Vagina (tissue), 2 donors: ENCODE measurements at places on chromosomes 16 and 17.
A peak's percentile ranks its signal among the peaks of the same experiment; 100 is the strongest.

DNA sequence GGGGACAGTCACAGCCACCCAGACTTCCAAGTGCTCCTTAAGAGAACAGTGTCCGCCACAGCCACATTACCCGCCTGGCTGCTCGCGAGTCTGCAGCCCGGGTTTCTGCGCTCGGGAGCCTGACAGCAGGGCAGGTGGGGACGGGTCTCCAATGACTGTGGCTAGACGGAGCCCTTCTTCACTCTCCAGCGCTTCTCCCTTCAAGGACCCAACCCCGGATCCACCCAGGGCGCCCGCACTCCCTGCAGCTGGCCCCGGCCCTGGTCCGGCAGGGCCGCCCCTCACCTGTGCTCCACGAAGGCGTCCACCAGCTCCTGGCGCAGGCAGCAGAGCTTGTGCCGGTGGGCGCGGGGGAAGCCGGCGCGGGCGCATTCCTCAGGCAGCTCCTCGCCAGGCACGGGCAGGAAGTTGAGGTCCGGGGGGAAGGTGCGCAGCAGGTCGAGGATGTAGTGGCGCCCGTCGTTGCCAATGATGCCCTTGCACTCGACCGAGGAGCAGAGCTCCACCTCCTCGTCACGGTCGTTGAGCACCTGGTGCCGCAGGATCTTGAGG, 13.9 kb downstream of the CLUH start:
- no peak overlapping the region for H3K4me3 ChIP-seq
- no peak overlapping the region for H3K27ac ChIP-seq
- no peak for DNase-seq
- H3K27me3 ChIP-seq = no peaks in the 10 kb centered on the region
- H3K36me3 ChIP-seq = peaks cover 89% of the 10 kb centered on the region

GRCh38 chr17:78738278-78738677, 43.8 kb downstream of the CYTH1 start:
- H3K27ac ChIP-seq = no peak overlapping the region
- DNase-seq = no peak
- H3K27me3 ChIP-seq = no peaks in the 10 kb centered on the region
- H3K36me3 ChIP-seq = no peaks in the 10 kb centered on the region
- no peak overlapping the region for H3K4me3 ChIP-seq

GRCh38 chr17:13076905-13077304, 59.1 kb upstream of the ELAC2 start:
- no peak overlapping the region for H3K27ac ChIP-seq
- no peak for DNase-seq
- no peaks in the 10 kb centered on the region for H3K27me3 ChIP-seq
- H3K36me3 ChIP-seq = no peaks in the 10 kb centered on the region

DNA sequence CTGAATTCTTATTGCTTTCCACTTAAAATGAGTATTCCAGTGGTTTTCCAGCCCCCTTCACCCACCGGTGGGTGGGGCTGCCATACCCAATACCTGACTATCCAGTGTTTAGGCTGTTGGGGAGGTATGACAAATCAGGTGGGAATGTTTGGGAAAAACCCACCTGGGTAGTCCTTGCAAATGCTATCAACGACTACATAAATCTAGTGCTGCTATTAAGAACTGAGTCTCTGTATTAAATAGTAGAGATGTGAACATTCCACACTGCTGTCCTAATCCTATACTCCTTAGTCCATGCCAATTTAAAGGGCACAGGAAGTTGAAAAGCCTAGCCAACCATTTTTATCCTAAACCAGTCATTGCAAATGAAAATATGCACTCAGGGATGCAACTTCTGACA, 126.6 kb downstream of the AXIN2 start:
- no peaks in the 10 kb centered on the region for H3K27me3 ChIP-seq
- H3K4me1 ChIP-seq = no peaks in the 10 kb centered on the region
- no peak overlapping the region for H3K4me3 ChIP-seq

GRCh38 chr16:67430977-67431774, at the start of gene HSD11B2:
TSS of gene HSD11B2 (plus strand) at chr16:67431121. CDS start at chr16:67431249, 128 bp downstream.
- DNase-seq = no peak
- no peaks in the 10 kb centered on the region for H3K36me3 ChIP-seq
- H3K4me3 ChIP-seq = peak within 1 kb of the TSS; percentile 49
- no peaks in the 10 kb centered on the region for H3K27me3 ChIP-seq
- H3K4me1 ChIP-seq = peaks cover 67% of the 10 kb centered on the region
- H3K27ac ChIP-seq = peak within 1 kb of the TSS; percentile 78

DNA sequence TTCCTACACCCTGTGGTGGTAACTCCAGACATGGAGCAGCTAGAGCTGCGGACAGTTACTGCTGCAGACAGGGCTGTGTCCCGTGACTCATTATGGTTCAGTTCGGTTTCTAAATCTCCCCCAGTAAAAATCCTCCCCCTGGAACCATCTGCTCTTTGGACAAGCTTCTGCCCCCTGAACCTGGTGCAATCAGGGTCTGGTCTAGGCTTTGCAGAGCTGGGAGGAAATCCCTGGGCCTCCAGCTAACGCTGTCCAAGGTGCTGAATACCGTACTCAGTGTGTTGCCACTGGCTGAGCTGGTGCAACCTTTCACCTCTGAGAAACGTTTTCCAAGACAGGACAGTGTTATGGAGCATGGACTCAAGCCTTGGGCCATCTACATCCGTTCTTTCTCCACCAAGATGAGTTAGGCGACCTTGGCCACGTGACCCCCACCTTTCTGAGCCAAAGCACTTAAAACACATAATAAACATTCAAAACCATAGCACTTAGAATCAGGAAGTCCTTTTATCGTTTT, 142.0 kb downstream of the CPPED1 start:
- no peaks in the 10 kb centered on the region for H3K27me3 ChIP-seq
- no peak overlapping the region for H3K27ac ChIP-seq
- no peak overlapping the region for H3K4me3 ChIP-seq
- H3K36me3 ChIP-seq = peaks cover 8% of the 10 kb centered on the region

GRCh38 chr16:80511824-80512592, 28.8 kb upstream of the DYNLRB2 start:
- H3K36me3 ChIP-seq = no peaks in the 10 kb centered on the region
- no peak for DNase-seq
- H3K27me3 ChIP-seq = no peaks in the 10 kb centered on the region
- H3K4me1 ChIP-seq = peaks cover 1% of the 10 kb centered on the region
- H3K4me3 ChIP-seq = no peak overlapping the region

DNA sequence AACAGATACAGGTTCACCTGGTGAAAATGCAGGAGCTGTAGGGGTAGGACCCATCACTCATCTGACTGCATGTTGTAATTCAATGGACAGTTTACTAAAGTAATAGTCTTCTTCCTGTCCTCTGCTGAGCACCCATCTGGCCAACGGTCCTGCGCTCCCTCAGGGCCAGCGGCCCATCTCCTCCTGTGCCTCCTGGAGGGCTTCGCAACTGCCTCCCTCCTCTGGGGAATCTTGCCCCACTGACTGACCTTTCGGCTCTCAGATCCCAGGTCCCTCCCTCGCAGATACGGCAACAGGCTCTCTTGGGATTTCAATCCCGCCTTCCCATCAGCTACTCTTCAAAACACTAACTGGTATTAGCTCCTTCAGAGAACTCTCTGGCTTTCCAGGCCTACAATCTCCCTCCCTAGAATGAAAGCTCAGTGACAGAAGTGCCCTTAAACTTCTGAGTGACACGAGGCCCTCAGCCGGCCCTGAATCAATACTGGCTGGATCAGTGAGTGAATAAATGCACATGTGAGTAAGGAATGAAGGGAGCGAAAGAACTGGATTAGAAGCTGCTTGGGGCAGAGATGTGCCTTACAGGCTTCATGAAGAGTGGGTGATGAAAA, 1.3 kb downstream of the PEMT start:
- peaks cover 51% of the 10 kb centered on the region for H3K4me1 ChIP-seq
- no peaks in the 10 kb centered on the region for H3K27me3 ChIP-seq
- peak overlapping the region; percentile 83 for H3K27ac ChIP-seq
- H3K4me3 ChIP-seq = peak overlapping the region; percentile 92
- DNase-seq = peak; percentile 65

DNA sequence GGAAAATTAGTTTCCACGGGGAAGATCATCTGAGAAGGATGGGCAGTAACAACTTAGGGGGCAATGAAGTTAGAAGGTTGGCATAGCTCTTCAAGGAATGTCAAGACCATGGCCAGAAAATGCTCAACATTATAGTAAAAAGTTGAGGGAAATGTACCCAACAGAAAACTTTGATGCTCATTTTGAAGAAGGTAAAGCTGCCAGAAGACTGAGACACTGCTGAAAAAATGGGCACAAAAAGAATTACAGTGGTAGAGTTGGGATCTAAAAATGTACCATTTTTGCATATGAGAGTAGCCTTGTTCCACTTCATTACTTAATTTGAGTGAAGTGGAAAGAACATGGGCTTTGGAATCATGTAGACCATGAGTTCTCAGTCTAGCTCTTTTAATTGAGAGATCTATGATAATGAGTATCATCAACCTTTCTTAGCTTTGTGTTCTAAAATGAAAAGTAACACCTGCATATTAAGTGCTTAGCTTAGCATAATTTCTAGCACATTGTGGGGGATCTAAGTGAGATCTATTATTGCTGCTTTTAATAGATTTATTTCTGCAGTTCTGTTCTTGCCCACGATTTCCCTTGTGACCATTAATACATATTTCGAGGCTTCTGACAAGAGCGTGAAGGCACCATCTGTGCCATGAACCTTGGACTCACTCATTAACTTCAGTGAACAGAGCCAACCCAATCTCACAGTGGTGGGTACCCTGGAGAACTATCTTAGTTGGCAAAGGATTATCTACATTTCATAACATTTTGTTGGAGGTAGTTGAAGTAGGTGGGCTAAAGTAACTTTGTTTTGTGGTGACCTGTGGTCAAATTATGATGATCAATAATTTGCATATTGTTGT, 3.0 kb downstream of the NACA2 start:
- no peaks in the 10 kb centered on the region for H3K36me3 ChIP-seq
- no peaks in the 10 kb centered on the region for H3K4me1 ChIP-seq
- no peaks in the 10 kb centered on the region for H3K27me3 ChIP-seq
- H3K27ac ChIP-seq = no peak overlapping the region

GRCh38 chr16:66614161-66614802, 9.8 kb downstream of the CMTM3 start:
- H3K4me1 ChIP-seq = peaks cover 23% of the 10 kb centered on the region
- H3K4me3 ChIP-seq = no peak overlapping the region
- no peak for DNase-seq

GRCh38 chr17:35519906-35520442, 17.5 kb downstream of the SLFN12L start:
- no peaks in the 10 kb centered on the region for H3K36me3 ChIP-seq
- DNase-seq = no peak
- no peaks in the 10 kb centered on the region for H3K4me1 ChIP-seq

- no peak overlapping the region for H3K4me3 ChIP-seq
- no peaks in the 10 kb centered on the region for H3K36me3 ChIP-seq
- H3K4me1 ChIP-seq = peaks cover 49% of the 10 kb centered on the region
- peak overlapping the region; percentile 69 for H3K27ac ChIP-seq
- DNase-seq = no peak
Observed at GRCh38 chr16:57261806-57262205, 16.7 kb downstream of the ARL2BP start.

DNA sequence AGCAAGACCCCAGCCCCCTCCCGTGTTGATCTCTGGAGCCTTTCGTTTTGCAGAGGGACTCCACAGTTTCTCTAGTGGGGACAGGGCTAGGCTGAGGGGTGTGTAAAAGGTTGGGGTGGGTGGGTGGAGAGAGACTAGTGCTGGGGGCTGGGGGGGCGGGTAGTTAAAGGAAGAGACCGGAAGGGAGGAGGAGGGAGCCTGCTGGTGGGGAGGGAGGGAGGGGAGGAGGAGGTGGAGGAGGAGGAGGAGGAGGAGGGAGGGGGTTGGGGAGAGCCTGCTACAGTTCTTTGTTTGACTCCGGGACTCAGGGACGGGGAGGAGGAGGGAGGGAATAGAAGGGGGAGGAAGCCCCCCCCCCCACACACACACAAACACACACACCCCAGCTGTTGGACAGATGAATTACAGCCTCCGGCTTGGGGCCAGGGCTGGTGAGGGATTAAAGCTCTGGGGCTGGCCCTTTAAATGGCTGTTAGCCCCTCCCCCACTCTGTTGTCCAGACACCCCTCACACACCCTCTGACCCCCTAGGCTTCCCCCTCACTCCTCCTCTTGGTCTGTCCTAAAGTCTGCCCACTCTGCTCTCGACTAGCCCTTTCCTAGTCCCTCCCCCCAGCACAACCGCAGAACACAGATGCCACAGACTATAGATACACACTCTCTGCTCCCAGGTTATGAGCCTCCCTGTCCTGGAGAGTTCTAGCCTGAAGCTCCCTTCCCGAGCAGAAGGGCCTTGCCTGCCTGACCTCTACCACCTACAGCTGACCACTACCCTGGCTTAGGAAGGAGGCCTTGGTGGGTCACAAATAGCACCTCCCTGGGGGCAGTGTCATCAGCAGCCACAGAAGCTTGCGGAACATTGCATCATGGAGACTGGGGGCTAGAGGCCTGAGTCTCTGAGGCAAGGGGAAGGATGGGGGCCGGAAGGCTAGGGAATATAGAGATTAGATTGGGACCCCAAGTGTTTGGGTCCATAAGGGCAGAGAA, 4.4 kb downstream of the KDM6B start:
- H3K27ac ChIP-seq = peak overlapping the region; percentile 99
- no peak for DNase-seq
- peak overlapping the region; percentile 24 for H3K4me3 ChIP-seq
- no peaks in the 10 kb centered on the region for H3K27me3 ChIP-seq
